ENCODE measurements at places on chromosomes 11 and 22.

- DNase-seq = no peak
Observed at GRCh38 chr11:79152511-79152910, 288.3 kb downstream of the TENM4 start.

- no peak for DNase-seq
Observed at GRCh38 chr11:121841487-121842191, 274.4 kb downstream of the BLID start.

DNA sequence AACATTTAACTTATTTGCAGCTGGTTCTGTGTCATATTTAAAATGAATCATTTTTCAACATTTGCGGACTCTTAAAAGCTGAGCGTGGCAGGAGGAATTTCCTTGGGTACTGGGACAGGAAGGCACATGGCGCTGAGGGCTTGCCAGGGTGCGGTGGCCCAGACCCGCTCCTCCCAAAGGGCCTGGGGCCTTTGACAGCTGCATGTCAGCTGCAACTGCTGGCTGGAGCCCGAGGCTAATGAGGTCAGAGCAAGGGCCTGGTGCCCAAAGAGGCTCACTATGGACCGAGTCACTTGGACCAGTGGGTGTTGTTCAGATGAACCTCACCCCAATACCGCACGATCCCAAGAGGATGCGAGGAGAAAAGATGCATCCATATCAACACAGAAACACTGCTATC lies 326.9 kb downstream of the CTTN start:
- DNase-seq = no peak

GRCh38 chr22:24422102-24422665 lies 5.2 kb upstream of the ADORA2A start:
- no peak for DNase-seq

DNA sequence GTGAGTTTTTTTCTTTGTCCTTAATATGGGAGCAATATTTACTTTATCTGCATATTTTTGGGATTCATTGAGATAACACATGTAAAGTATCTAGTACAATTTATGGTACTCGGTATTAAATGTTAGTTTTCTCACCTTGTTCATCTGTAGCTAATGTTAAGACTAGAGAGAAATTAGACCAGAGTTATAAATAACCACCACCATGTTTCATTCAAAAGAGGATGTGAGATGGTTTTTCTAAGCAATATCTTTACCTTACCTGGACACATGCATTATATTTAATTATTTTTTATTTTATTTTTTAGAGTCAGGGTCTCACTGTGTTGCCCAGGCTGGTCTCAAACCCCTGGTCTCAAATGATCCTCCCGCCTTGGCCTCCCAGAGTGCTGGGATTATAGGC lies 18.4 kb downstream of the ARHGAP42 start:
- DNase-seq = no peak
